Stimulated activated CD8-positive, alpha-beta memory T cell treated with anti-CD3 and anti-CD28 coated beads, Interleukin-15, amount 100 ng/mL, for 1 hour (primary cell): ENCODE measurements at places on chromosomes 12 and 14.

GRCh38 chr12:116474899-116475298 lies 84.3 kb upstream of the MAP1LC3B2 start:
- no peak for DNase-seq

- no peak for DNase-seq
Observed at GRCh38 chr12:107774349-107775029, at the start of gene ASCL4. Gene ASCL4, plus strand, starts transcription at chr12:107774704. Its CDS starts 515 bp downstream, at chr12:107775219.

DNA sequence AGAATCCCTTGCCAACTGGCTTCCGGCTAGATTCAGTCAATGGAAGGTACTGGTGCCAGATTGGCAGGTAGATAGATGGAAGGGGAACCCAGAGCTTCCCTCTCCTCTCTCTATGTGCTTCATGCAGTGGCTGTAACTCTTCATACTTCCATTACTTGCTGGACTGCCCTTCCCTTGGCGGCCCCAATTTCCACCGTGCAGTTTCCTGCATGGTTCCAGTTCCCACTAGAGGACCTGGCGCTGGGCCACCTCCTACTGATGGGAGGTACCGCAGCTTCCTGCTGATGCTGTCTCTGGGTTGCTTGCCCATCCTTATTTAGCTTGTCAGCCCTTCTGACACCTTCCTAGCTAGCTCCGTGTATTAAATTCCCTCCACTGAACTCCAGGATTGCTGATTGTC lies 226.4 kb downstream of the ANO2 start:
- DNase-seq: no peak

DNA sequence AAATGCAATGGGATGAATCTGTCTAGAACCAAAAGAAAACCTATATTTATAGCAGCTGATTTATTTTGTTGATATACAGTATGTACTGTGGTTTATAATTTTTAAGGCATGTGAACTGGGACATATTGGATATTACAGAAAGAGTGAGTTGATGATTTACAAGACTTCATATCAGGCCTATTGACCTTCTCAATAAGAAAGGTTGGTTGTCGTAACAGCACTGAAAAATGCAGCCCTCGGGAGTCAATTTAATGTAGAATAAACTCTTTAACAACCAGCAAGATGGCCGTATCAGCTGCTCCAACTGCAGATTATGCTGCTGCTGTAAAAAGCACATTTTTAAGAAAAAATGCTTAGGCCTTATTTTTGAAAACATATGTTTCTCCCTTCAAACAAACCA lies 407.3 kb downstream of the GXYLT1 start:
- DNase-seq: no peak

- no peak for DNase-seq
Observed at GRCh38 chr12:110005319-110005973, 6.2 kb downstream of the ANKRD13A start.

DNA sequence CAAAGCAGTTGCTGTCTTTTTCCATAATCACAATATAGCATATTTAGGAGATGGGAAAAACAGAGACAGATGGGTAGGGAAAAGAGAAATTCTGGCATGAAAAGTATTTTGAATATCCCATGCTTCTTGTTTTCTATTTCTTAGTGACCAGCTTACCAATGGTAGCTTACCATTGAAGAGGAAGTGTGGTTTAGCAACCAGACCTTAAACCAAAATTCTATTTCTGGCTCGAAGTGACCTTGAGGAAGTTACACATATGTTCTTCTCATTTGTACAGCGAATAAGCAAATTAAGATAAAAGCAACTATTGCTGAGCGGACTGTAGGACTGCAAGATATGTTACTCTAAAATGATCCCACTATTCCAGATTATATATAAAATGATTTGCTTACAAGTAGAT lies 82.9 kb downstream of the FGD4 start:
- DNase-seq: no peak

DNA sequence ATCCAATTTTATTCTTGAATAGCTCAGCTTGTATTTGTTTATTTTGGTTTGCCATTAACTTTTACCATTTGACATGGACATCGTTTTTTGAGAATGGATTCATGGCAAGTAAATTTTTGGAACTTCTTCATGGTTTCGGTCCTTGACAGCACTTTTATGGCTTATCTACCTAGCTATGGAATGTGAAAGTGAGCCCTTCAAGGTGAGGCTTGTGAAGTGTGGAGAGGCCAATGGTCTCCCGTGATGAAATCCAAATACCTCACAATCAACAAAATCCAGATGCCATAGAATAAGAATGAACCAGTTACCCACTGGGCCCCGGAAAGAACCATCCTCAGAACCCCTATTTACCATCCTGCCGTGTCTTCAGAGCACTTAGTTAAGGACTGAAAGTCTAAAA lies 978.8 kb downstream of the FSCB start:
- no peak for DNase-seq

GRCh38 chr14:93926245-93926872 lies 785 bp upstream of the FAM181A start:
- DNase-seq: no peak

DNA sequence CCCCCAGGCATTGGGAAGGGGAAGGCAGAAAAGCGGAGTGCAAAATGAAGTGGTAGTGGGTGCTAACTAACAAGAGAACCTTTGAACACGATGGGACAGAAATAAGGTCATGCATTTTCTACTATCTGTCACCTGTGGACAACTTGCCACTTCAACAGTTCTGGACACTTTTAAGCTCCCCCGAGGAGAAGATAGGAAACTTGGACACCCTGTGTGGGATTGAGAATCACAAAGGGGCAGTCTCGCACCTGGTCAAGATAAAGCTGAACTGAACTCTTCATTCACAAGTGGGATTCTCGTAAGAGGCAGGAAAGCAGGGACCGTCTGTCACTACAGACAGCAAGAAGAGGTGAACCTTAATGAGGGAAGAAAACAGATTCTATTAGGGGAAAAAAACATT lies 51.6 kb downstream of the EIF2S3B start:
- no peak for DNase-seq

DNA sequence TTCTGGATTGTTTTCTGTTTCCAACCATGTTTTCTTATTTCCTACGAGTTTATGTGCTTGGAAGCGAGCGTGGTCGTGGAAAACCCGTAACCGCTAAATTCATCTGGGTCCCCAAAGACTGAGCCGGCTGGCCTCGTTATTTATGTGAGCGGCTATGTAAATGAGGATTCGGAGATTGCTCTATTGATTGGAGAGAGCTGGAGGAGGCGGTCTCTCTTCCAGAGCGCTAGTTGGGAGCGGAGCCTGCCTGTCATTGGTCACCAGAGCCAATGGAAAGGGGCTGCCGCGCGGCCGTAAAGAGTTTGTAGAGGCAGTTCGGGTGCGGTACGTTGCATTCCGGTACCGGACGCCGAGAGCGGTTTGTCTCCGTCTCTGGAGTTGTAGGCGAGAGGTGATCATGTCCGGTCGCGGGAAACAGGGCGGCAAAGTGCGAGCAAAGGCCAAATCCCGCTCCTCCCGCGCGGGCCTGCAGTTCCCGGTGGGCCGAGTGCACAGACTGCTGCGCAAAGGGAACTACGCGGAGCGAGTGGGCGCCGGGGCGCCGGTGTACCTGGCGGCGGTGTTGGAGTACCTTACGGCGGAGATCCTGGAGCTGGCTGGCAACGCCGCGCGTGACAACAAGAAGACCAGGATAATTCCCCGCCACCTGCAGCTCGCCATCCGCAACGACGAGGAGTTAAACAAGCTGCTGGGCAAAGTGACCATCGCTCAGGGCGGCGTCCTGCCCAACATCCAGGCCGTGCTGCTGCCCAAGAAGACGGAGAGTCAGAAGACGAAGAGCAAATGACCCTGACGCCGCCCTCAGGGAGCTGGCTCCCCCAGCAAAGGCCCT lies 29.0 kb downstream of the WBP11 start:
- DNase-seq: peak; percentile 70

DNA sequence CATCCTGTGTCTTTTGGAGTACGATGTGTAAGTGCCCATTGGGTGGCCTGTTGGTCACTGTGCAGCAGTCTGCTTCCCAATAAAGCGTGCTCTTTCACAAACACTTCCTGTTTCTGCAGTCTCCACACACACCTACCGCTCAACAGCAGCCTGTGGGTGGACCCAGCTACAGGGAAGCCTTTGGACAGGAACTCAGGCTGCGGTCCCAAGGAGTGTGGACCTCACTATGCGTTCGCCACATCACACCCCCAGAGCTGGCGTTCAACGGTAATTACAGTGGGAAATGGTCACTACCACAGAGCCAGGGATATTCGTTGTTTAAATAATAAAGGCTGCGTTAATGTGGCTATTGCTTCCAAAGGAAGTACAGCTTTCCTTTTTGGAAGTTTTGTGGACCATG lies 16.2 kb downstream of the PSMC1 start:
- DNase-seq: no peak

GRCh38 chr12:7142056-7142644 lies 12.0 kb downstream of the CLSTN3 start:
- DNase-seq: no peak

- no peak for DNase-seq
Observed at GRCh38 chr12:104928036-104928745, 29.9 kb downstream of the SLC41A2 start.

DNA sequence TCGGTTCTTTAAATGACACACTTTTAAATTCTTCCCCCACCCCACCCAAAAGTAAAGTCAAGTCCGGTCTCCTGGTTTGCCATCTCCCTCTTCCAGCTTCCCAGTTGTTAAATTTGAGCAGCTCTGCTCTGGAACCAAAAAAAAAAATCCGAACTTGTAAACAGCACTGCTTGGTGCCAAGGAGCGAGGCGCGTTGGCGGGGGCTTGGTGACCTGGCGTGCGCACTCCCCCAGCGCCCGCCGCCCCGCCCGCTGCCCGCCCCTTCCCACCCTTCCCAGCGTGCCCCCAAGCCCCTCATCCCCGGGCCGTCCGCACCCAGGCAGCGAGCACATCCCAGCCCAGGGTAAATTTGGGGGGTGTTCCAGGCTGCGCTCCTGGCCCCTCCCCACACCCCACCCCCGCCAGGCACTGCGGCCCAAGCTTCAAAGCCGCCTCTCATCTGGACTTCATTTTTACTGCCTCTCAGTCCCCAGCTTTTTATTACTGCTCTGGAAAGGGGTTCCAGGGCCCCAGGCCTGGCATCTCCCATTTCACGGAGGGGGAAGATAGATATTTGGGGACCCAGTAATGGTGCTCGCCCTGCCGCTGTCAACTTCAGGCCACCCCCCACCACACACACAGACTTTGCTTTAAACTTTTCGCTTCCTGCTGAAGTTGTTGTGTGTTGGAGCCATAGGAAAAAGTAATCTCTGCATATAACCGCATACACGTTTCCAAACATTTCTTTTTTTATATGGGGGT lies 11.7 kb upstream of the ITGB7 start:
- no peak for DNase-seq

- DNase-seq: no peak
Observed at GRCh38 chr14:93054006-93054405, 61.7 kb downstream of the ITPK1 start.

DNA sequence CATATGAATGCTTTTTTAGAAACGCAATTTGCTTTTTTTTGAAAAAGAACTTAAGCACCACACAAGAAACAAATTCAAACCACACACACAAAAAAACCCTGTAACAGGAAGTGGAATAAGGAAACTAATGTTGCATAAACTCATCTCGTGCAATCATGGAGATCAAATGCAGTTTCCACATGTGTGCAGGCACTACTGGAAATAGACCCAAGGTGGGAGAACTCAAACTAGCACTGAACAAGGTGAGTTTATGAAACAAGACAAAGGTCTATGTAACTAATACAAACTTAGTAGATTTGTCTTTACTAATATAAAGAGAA lies 17.5 kb downstream of the NIN start:
- DNase-seq: no peak

- DNase-seq: no peak
Observed at GRCh38 chr12:43761500-43761899, 2.7 kb downstream of the IRAK4 start.

- no peak for DNase-seq
Observed at GRCh38 chr14:31828946-31829868, 247.9 kb upstream of the ARHGAP5 start.

GRCh38 chr12:65015850-65016249 lies 105.3 kb downstream of the WIF1 start:
- DNase-seq: no peak

DNA sequence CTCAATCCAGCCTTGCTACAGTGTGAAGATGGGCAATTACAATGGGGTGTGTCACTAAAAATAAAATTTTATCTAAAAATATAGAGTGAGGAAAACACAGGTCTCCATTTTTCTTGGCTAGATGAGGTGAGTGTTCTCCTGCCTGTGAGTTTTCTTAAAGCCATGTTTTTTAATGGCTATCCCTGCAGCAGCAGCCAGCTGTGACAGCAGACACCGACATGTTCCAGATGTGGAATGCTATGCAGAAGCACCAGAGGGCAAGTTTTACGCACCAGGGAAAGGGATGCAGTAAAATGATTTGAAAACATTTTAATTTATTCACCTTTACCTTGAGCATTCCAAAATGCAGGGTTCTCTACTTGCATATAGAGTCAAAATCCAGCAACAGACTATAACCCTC lies 577.0 kb upstream of the STXBP6 start:
- DNase-seq: no peak

GRCh38 chr12:99224237-99224636 lies 423.3 kb upstream of the GARIN6 start:
- no peak for DNase-seq
